Activated CD8-positive, alpha-beta memory T cell treated with anti-CD3 and anti-CD28 coated beads, Interleukin-2, amount 10 ng/mL, durations not matched to agents 7 days and 5 days (primary cell): ENCODE measurements at places on chromosomes 12 and 14.

GRCh38 chr12:48750215-48750614 lies 33.7 kb upstream of the CCNT1 start:
- DNase-seq: no peak
- H3K4me1 ChIP-seq: peaks cover 12% of the 10 kb centered on the region
- peaks cover 11% of the 10 kb centered on the region for H3K27me3 ChIP-seq
- H3K27ac ChIP-seq: no peak overlapping the region
- H3K4me3 ChIP-seq: no peak overlapping the region
- H3K36me3 ChIP-seq: no peaks in the 10 kb centered on the region

- H3K27me3 ChIP-seq: no peaks in the 10 kb centered on the region
- no peak overlapping the region for H3K4me3 ChIP-seq
- no peak overlapping the region for H3K27ac ChIP-seq
- no peaks in the 10 kb centered on the region for H3K4me1 ChIP-seq
These were observed 450.4 kb downstream of the LRFN5 start for GRCh38 chr14:42057111-42057510.

GRCh38 chr12:41998436-41998835 lies 146.2 kb downstream of the GXYLT1 start:
- no peak for DNase-seq
- no peak overlapping the region for H3K4me3 ChIP-seq
- H3K27me3 ChIP-seq: peaks cover 5% of the 10 kb centered on the region
- H3K36me3 ChIP-seq: no peaks in the 10 kb centered on the region
- H3K27ac ChIP-seq: no peak overlapping the region

DNA sequence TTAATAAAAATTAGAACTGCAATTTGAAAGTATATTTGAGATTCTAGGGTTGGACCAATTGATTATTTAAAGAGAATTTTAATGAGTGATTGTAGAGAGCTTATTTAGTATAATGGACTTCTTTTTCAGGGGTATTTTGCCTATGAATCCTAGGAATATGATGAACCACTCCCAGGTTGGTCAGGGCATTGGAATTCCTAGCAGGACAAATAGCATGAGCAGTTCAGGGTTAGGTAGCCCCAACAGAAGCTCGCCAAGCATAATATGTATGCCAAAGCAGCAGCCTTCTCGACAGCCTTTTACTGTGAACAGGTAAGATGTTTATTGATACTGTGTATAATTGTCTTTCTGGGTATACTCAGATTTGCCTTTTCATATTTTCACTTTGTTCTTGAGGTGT lies 35.9 kb upstream of the KCNMB4 start:
- no peaks in the 10 kb centered on the region for H3K27me3 ChIP-seq
- H3K36me3 ChIP-seq: peaks cover 44% of the 10 kb centered on the region
- peaks cover 4% of the 10 kb centered on the region for H3K4me1 ChIP-seq
- DNase-seq: no peak
- no peak overlapping the region for H3K4me3 ChIP-seq
- no peak overlapping the region for H3K27ac ChIP-seq
